GM23248 (cell line): ENCODE measurements at places on chromosomes 7 and 10. TPM values are rescaled to one million over a fixed set of nuclear protein-coding genes. Genes with fewer than 3 reads are reported as not detected.

DNA sequence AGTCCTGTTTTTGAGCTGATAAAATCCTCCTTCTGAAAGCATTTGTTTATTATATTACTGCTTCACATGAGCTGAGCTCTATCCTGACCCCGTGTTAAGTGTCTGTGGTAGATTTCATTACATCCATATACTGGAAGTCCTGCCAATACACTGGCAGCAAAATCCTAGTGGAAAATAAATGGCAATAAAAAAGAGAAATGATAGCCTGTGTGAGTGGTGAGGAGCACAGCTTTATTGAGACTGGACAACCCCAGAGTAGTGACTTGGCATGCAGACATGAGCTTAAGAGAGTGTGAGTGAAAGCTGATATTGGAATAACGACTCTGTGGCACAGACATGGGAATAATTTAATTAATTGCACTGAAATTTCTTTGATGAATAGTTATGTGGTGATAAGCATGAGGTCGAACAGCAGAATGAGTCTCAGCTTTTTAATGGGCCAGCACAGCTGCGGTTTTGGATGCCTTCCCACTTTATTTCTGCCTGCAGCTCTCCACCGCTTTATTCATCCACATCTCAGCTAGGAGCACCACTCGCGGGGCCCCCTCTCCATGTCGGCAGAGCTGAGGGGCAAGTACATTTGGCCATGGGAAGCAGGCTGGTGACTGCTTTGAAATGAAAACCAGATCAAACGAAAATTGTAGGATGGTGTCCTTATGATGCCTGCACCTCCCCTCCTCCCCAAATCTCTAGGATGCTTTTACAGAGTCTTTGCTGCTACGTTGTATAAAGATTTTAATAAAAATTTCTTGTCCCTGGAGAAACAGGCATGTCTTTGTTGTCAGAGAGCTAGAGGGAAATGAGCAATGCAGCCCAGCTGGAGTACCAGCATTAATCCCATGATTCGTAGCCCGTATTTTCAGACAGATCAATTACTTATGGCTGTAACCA is 494.3 kb downstream of the AUTS2 start:
- H3K27ac ChIP-seq: no peak overlapping the region
- H3K4me1 ChIP-seq: no peaks in the 10 kb centered on the region
- no peak for DNase-seq

EGR2 gene
- 2.2 and 2.6 TPM in 2 replicates for polyA plus RNA-seq

CACNA2D1 gene
- 6.9 and 7.7 TPM in 2 replicates for polyA plus RNA-seq

DNA sequence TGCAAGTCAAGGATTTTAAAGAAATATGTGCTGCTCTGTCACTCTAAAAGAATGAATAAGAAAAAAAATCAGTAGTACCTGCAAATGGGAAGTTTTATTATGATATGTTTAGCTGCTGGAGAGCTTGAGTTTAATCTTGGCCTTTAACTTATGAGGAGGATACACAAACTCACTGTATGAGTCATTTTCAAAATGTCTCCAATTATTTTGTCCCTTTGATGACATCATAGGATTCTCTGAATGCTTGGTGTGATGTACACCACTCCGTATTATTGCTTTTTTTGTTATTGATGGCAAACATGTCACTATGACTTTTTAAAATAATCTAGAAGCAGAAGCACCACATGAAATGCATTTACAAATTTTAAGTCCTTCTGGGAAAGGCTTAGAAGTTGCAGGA is 125.8 kb downstream of the RALA start:
- peak; percentile 85 for DNase-seq
- H3K36me3 ChIP-seq: no peaks in the 10 kb centered on the region
- no peak overlapping the region for H3K4me3 ChIP-seq
- H3K4me1 ChIP-seq: peaks cover 10% of the 10 kb centered on the region
- H3K27ac ChIP-seq: peak overlapping the region; percentile 26

GRCh38 chr7:117008886-117009531 is 55.7 kb downstream of the ST7 start:
- H3K4me1 ChIP-seq: peaks cover 33% of the 10 kb centered on the region
- no peak overlapping the region for H3K27ac ChIP-seq
- H3K36me3 ChIP-seq: no peaks in the 10 kb centered on the region
- no peak overlapping the region for H3K4me3 ChIP-seq
- no peaks in the 10 kb centered on the region for H3K27me3 ChIP-seq
- DNase-seq: peak; percentile 50

DNA sequence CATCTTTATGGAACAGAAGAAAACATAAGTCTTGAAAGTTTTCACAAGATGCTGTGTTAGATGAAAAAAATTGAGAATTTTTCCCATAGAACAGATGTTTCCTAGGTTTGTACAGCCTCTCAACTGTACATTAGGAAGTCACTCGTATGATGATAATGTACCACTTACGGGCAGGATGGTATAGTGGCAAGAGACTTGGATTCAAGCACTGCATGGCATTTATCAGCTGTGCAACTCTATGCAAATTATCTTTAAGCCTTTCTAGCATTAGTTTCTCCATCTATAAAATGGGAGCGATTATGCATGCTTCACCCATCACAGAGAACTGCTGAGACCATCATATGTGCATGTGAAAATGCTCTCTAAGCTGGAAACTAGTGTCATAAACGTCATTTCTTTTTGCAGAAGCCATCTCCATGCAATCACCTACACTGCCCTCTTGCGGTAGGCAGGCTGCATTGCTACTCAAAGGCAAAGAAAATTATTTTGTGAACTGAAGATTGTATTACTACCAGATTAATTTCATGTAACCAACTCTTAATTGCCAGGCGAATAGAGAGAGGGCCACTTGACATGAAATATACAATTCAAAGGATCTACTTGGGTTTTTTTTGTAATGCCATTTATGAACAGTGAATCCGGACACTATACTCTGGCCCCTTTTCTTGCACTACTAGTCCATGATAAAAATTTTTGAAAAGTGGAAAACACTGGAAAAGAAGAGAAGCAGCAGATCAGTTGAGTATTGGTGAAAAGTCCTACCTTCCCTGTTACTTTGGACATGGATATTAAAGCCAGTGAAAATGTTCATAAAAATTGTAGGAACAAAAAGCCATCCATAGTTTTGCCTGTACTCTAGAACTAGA is 102.3 kb downstream of the JAZF1 start:
- H3K4me1 ChIP-seq: peaks cover 31% of the 10 kb centered on the region
- H3K4me3 ChIP-seq: no peak overlapping the region
- no peak overlapping the region for H3K27ac ChIP-seq
- peak; percentile 71 for DNase-seq
- no peaks in the 10 kb centered on the region for H3K36me3 ChIP-seq
- H3K27me3 ChIP-seq: no peaks in the 10 kb centered on the region

GPR158 gene
- 0.06 TPM in 1 of 2 replicates, not detected in the other for polyA plus RNA-seq

- peaks cover 19% of the 10 kb centered on the region for H3K4me1 ChIP-seq
- peak; percentile 63 for DNase-seq
- peak overlapping the region; percentile 100 for H3K4me3 ChIP-seq
- H3K27ac ChIP-seq: peak overlapping the region; percentile 95
- no peaks in the 10 kb centered on the region for H3K27me3 ChIP-seq
Observed at GRCh38 chr7:30594048-30594539, 584 bp upstream of the GARS1 start.

GRCh38 chr10:69868821-69869220 is 67.1 kb downstream of the COL13A1 start:
- DNase-seq: no peak
- no peaks in the 10 kb centered on the region for H3K36me3 ChIP-seq
- peaks cover 41% of the 10 kb centered on the region for H3K4me1 ChIP-seq
- H3K27me3 ChIP-seq: no peaks in the 10 kb centered on the region

MEOX2 gene
- polyA plus RNA-seq: not detected in 2 replicates

DNA sequence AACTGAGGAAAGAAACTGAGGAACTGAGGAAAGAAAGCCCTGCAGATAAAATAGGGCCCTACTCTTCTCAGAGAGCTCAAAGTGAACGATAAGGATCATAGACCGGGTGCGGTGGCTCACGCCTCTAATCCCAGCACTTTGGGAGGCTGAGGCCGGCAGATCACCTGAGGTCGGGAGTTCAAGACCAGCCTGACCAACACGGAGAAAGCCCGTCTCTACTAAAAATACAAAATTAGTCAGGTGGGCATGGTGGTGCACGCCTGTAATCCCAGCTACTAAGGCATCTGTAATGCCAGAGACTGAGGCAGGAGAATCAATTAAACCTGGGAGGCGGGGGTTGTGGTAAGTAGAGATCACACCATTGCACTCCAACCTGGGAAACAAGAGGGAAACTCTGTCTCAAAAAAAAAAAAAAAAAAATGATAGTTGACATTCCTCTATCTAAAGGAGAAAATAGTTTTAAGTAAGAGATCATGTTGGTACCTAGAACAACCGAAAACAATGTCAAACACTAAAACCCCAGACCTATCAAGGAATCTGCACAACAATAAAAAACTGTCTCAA is 2.5 kb downstream of the MKRN1 start:
- H3K36me3 ChIP-seq: no peaks in the 10 kb centered on the region
- H3K4me3 ChIP-seq: peak overlapping the region; percentile 94
- DNase-seq: no peak
- peaks cover 9% of the 10 kb centered on the region; the same call in 1 of the 2 replicates for H3K4me1 ChIP-seq

DNA sequence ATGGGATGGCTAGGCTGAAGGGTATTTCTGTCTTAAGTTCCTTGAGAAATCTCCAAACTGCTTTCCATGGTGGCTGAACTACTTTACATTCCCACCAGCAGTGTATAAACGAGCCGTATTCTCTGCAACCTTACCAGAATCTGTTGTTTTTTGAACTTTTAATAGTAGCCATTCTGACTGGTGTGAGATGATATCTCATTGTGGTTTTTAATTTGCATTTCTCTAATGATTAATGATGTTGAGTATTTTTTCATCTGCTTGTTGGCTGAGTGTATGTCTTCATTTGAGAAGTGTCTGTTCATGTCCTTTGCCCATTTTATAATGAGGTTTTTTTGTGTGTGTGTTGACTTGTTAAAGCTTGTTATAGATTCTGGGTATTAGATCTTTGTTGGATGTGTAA is 226.8 kb upstream of the IGFBP3 start:
- H3K27ac ChIP-seq: peak overlapping the region; percentile 92
- H3K36me3 ChIP-seq: no peaks in the 10 kb centered on the region
- H3K4me1 ChIP-seq: peaks cover 63% of the 10 kb centered on the region
- no peak overlapping the region for H3K4me3 ChIP-seq
- DNase-seq: no peak

- peak overlapping the region; percentile 77 for H3K27ac ChIP-seq
- H3K27me3 ChIP-seq: no peaks in the 10 kb centered on the region
- peaks cover 30% of the 10 kb centered on the region for H3K4me1 ChIP-seq
- no peaks in the 10 kb centered on the region for H3K36me3 ChIP-seq
- peak overlapping the region; percentile 19; the same call in 1 of the 2 replicates for H3K4me3 ChIP-seq
Observed at GRCh38 chr7:4706384-4707216, 24.5 kb downstream of the FOXK1 start.

GRCh38 chr7:45132708-45133320 is 21.3 kb upstream of the TBRG4 start:
- no peaks in the 10 kb centered on the region for H3K36me3 ChIP-seq
- H3K27me3 ChIP-seq: no peaks in the 10 kb centered on the region
- H3K4me1 ChIP-seq: no peaks in the 10 kb centered on the region
- no peak for DNase-seq
- no peak overlapping the region for H3K27ac ChIP-seq
- H3K4me3 ChIP-seq: no peak overlapping the region

GRCh38 chr7:4168541-4168940 is 513.6 kb upstream of the FOXK1 start:
- no peaks in the 10 kb centered on the region for H3K36me3 ChIP-seq
- no peaks in the 10 kb centered on the region for H3K4me1 ChIP-seq
- H3K27ac ChIP-seq: no peak overlapping the region

DNA sequence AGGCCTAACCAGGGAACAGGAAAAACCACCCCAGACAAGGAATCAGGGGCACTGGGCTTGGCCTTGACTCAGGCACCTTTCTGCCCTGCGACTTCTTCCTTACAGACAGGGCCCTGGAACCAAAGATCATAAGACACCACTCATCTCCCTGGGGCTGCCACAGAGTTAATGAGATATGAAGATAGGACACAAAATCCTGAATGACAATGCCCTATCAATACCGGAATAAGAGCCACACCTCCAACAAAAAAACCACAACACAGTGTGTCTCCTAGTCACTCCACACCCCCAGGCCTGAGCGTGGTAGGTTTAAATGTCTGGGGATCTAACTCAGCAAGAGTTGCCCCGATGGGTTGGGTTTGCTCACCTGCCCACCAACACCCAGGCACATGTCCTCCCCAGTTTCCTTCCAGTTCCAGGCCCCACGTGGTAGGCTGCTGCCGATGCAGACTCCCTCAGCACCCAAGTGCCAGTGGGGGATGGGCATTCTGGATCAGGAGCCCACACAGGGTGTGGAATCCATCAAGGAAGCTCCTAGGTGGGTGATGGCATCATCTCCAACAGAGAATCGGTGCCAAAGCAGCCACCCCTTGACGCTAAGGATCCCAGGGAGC is 3.9 kb downstream of the DLG5 start:
- no peak overlapping the region for H3K4me3 ChIP-seq
- H3K27me3 ChIP-seq: no peaks in the 10 kb centered on the region
- no peak overlapping the region for H3K27ac ChIP-seq
- DNase-seq: no peak

GARIN1A gene
- polyA plus RNA-seq: 0.28 and 0.42 TPM in 2 replicates

DNA sequence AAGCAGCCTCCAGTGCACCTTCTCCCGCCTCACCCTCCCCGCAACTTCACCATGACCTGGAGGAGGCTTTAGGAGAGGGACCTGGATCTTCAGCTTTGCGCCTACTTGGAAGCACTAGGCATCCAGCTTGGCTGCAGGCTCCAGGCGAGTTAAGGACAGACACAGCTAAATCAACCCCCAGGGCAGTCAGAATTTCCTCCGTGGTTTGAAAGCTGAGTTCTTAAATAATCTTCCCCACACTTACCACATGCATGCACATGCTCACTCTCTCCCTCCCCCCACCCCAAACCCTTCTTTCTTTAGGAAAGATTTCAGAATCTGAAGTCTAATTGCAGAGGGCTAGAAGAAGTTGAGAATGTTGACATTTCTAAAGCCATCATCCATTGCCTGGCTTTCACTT is 36.7 kb upstream of the LRRC4 start:
- H3K4me1 ChIP-seq: no peaks in the 10 kb centered on the region
- H3K36me3 ChIP-seq: no peaks in the 10 kb centered on the region
- H3K4me3 ChIP-seq: no peak overlapping the region
- no peak overlapping the region for H3K27ac ChIP-seq

DNA sequence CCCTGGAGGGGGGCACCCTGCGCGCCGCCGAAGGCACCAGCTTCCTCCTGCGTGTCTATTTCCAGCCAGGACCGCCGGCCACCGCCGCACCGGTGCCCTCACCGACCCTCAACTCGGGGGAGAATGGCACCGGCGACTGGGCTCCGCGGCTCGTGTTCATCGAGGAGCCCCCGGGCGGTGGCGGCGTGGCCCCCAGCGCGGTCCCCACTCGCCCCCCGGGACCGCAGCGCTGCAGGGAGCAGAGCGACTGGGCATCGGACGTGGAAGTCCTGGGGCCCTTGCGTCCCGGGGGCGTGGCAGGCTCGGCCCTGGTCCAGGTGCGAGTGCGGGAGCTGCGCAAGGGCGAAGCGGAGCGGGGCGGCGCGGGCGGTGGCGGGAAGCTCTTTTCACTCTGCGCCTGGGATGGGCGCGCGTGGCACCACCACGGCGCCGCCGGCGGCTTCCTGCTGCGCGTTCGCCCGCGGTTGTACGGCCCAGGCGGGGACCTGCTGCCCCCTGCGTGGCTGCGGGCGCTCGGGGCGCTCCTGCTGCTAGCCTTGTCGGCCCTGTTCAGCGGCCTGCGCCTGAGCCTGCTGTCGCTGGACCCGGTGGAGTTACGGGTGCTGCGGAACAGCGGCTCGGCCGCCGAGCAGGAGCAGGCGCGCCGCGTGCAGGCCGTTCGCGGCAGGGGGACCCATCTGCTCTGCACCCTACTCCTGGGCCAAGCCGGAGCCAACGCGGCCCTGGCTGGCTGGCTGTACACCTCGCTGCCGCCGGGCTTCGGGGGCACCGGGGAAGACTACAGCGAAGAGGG is 594 bp downstream of the CNNM1 start:
- no peaks in the 10 kb centered on the region for H3K4me1 ChIP-seq
- H3K27ac ChIP-seq: no peak overlapping the region
- no peaks in the 10 kb centered on the region for H3K27me3 ChIP-seq
- H3K36me3 ChIP-seq: no peaks in the 10 kb centered on the region
- peak overlapping the region; percentile 70 for H3K4me3 ChIP-seq

SFXN2 gene
- 1.7 and 1.9 TPM in 2 replicates for polyA plus RNA-seq
